ENCODE measurements at places on chromosomes 6 and 20.

GRCh38 chr6:105453968-105454367 is 51.1 kb upstream of the PREP start:
- no peak for DNase-seq

DNA sequence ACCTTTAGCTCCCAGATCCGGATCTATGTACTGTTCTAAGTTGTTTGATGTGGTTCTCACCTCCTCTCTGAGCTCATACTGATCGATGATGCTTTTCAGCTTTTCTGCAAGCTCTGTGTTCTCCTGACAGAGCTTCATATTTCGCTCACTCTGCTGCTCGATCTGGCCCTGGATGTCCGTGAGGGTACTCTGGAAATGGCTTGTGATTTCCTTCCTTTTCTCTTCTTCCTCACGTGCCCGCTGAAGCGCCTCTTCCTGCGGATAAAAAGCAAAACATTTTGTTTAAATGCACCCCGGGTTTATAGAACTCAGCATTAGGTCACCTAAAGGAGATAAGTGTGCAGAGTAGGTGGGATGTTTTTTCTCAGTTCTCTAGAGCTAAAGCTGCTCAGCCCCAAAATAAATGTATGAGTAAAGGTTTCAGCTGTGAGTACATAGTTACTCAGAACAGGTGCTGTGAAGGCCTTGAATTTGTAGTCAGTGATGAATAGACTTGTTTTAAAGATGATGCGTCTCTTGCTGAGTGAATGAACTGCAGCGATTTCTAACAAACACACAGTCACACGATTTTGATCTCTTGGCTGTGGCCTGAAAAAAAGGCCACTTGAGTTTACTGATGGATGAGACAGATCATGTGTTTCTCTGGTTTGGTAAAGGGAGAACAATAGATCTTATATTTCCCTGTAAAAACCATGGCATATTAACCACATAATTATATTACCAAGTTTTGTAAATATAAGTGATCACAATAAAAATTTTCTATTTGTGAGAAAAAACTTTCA is 29.1 kb downstream of the TXLNB start:
- no peak for DNase-seq

DNA sequence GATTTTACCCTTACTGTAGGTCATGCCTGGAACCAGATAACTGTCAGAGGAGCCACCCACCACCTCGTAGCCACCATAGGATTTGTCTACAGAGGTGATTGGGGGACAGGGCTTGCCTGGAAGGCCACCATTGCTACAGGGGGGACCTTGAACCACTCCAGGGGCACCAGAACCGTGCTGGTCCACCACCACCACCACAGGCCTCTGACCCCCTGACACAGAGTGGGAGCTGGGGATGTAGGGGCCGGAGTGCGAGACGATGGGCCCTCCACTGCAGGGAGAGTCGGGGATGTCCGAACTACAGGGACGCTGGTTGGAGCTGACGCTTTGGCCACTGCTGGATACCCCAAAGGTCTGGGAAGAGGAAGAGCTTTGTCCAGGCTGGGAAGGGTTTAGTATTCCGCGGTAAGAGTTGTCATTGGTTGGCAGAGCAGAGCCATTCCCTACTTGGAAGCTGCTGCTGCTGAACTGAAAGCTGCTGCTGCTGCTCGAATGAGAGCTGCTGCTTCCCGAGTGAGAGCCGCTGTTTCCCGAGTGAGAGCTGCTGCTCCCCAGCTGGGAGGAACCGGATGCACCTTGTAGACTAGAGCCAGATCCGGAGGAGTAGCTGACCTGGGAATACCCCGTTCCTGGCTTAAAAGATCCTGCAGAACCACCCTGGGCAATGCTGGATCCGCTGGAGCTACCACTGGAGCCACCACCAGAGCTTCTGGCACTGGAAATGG is 2.2 kb downstream of the PSORS1C1 start:
- DNase-seq, result no peak

DNA sequence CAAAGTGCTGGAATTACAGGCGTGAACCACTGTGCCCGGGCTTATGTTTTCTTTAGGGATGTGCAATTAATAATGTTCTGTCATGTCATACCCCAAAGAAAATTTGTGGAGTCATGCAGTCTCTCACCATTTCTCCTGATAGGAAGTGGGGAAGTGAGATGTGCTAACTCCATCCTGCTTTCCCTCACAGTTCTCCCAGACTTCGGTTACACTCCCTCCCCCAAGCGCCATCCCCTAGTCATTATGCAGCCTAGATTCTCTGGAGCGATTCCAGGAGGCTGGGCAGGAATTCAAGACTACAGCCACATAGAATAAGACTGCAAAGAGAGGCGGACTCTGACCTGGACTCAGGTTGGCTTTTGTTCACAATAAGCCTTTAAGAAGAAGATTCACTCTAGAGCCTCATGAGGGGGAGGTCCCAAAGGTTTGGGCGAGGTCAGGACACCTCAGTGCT is 271.4 kb downstream of the ALDH8A1 start:
- peak; percentile 95 for DNase-seq

- no peak for DNase-seq
Observed at GRCh38 chr6:158279615-158280014, 32.6 kb upstream of the TULP4 start.

GRCh38 chr20:57389695-57390603 is 1.2 kb upstream of the RBM38 start:
- DNase-seq, result no peak

DNA sequence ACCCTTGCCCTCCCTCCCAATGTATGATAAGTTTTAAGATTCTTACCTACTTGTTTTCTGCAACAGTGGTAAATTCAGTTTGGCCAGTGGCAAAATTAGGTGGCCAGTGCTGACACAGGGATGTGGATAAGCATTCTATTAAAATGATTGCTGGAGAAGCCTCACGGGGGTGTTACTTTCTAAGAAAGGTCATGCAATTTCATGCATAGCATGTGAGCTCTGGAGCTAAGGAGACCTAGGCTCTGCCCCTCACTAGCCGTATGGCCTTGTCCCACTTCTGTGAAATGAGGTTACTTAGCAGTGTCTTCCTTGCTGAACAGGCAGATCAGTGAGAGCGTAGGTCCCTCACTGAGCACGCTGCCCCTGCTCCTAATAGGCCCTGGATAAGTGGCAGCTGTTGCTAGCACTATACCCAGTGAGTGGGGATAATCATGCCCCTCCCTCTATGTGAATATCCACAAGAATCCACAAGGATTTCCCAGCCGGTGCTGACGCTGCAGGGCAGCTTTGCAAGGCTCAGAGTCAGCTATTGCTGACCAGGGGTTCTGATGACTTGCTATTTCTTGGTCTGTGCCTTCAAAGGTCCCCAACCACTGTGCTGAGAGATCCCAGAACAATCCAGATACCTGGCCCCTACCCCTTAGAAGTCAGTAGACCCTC is 86.5 kb upstream of the MRPS10 start:
- no peak for DNase-seq

- no peak for DNase-seq
Observed at GRCh38 chr6:160248538-160248937, 10.1 kb downstream of the SLC22A2 start.

- peak; percentile 46 for DNase-seq
Observed at GRCh38 chr6:131250936-131251335, 115.7 kb downstream of the AKAP7 start.

DNA sequence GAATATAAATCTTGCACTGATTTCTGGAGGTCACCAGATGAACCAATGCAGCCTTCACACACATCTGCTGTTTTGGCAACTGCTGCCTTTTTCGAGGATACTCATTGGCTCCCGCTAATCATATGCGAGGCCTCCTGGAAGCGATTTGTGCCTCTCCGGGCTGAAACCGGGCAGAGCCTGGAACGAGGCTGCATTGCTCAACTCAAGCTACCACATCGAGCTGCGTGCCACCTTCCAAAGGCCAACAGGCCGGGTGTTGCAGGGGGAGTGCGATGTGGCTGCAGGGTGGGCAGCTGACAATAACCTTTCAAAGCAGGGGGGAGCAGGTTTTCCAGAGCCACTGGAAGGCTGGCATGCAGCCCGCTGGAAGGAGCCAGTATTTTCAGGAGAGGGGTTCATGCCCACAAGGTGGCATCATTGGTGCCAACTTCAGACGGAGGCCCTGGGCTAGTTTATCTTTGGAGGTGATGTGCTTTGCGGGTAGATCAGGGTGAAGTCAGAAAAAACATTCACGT is 122.6 kb upstream of the IFNGR1 start:
- peak; percentile 63 for DNase-seq

GRCh38 chr20:39278230-39278788 is 316.2 kb downstream of the DHX35 start:
- no peak for DNase-seq

GRCh38 chr6:163291622-163292021 is 122.9 kb upstream of the QKI start:
- no peak for DNase-seq

GRCh38 chr20:19876828-19877460 is 118.9 kb downstream of the RIN2 start:
- peak; percentile 12 for DNase-seq

DNA sequence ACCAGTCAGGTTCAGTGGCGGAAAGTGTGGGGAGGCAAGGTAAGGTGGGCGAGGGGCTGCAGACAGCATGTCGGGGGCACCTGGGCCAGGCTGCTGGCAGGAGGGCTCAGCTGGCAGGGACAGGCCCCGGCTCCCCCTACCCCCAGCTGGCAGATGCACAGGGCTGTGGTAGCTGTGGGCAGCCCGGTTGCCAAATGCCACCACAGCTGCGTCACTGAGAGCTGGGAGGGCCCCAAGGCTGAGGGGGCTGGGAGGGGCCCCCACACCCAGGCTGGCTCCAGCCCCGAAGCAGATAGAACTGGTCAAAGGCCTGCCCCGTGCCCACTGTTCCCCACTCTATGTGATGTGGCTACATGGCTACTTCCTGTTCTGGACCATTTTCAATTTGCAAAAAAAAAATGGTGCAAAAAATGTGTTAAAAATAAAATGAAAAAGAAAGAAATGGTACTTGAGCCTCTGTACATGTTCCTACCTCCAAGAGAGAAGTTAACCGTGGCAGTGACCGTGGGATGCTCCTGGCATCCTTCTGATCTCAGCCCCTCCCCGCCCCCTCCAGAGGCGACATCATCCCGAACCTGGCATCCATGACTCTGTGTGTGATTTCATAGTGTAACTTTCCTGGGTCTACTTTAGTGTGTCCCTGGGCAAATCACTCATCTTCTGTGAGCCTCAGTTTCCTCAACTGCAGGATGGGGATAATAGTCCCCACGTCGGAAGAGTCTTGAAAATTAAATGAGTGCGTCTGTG is 64.4 kb downstream of the UBE2V1 start:
- DNase-seq, result peak; percentile 43

DNA sequence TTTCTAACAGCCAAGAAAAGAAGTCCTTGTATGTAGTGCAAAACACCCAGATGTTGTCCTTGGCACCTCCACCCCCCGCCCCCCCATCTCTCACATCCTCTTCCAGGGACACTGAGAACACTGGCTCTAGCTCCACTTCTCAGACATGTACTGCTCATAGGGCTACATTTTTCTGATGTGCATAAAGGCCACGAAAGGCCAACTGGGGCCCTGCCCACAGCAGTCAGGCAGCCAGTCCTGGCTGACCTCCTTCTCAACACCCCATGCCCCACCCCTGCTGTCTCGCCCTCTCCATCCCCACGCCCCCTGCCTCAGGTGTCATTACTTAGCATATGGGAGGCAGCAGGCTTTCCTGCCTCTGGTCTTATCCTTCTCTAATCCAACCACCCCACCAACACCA is 11.3 kb downstream of the GABRR1 start:
- DNase-seq, result no peak

- DNase-seq, result no peak
Observed at GRCh38 chr20:11231742-11232648, 558.2 kb upstream of the JAG1 start.

DNA sequence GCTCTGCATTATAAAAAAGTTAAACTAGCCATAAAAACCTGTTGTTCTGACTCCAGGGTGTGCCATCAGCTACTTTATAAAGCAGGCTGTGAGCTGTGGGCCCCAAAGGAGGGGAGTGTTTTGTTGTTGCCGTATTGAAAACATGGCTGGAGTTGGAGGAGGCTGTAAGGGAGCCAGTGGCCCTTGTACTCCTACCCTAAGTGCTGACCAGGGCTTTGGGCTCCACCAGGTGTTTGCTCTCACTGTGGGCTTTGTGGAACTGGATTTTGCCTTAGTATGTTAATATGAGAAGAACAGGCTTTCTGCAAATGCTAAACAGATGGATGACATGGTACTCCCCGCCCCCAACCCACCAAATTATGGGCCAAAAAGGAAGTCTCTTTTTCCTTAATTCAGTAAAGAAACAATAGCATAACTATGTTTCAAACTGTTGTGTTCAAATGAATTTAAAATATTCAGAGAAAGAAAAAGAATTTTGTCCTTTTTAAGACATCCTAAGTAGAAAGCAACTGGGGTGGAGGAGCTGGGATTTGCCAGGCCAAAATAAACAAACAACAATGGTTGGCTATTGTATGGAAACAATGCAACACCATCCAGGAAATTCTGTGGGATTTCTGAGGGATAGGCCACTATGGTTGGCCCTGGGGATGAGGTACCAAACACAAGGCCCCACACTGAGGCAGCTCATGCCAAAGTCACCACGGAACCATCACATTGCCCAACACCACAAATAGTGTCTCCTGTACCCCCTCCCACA is 63.3 kb downstream of the PLCG1 start:
- DNase-seq, result peak; percentile 46

- DNase-seq, result no peak
Observed at GRCh38 chr20:6689339-6689973, 78.0 kb upstream of the BMP2 start.

Data from cardiac muscle cell (in vitro differentiated cells and primary cell).